ENCODE measurements at places on chromosomes 6 and 20. TPM values are rescaled to one million over a fixed set of nuclear protein-coding genes. Genes with fewer than 3 reads are reported as not detected.

GRCh38 chr6:127219869-127220268 lies 46.8 kb upstream of the RNF146 start:
- no peaks in the 10 kb centered on the region for H3K27me3 ChIP-seq
- DNase-seq = no peak
- peaks cover 4% of the 10 kb centered on the region for H3K36me3 ChIP-seq
- H3K4me3 ChIP-seq = no peak overlapping the region
- no peaks in the 10 kb centered on the region for H3K4me1 ChIP-seq
- no peak overlapping the region for H3K27ac ChIP-seq

DNA sequence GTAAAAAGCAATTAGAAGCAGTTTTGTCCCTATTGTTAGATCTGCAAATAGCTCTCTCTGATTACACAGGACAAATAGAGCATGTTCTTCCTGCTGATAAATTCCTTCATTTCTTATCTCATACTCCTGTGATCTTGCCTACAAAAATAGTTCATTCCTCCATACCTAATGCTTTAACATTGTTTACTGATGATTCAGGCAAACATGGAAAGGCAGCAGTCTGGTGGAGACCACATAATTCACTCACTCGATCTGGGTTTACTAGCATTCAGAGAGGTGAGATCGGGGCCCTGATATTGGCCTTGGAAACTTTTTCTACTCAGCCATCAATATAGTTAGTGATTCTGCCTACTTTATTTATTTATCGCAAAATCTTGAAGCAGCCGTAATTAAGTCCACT lies 20.2 kb downstream of the HLA-DPA1 start:
- H3K36me3 ChIP-seq = peaks cover 6% of the 10 kb centered on the region
- H3K4me3 ChIP-seq = no peak overlapping the region
- no peak for DNase-seq
- H3K27me3 ChIP-seq = no peaks in the 10 kb centered on the region

GRCh38 chr6:100785982-100786381 lies 95.1 kb downstream of the ASCC3 start:
- H3K4me1 ChIP-seq = peaks cover 1% of the 10 kb centered on the region
- no peak overlapping the region for H3K4me3 ChIP-seq
- H3K27me3 ChIP-seq = no peaks in the 10 kb centered on the region

GRCh38 chr6:12710921-12711320 lies 5.6 kb upstream of the PHACTR1 start:
- no peak overlapping the region for H3K4me3 ChIP-seq
- no peaks in the 10 kb centered on the region for H3K27me3 ChIP-seq
- H3K4me1 ChIP-seq = peaks cover 8% of the 10 kb centered on the region
- H3K27ac ChIP-seq = no peak overlapping the region

DNA sequence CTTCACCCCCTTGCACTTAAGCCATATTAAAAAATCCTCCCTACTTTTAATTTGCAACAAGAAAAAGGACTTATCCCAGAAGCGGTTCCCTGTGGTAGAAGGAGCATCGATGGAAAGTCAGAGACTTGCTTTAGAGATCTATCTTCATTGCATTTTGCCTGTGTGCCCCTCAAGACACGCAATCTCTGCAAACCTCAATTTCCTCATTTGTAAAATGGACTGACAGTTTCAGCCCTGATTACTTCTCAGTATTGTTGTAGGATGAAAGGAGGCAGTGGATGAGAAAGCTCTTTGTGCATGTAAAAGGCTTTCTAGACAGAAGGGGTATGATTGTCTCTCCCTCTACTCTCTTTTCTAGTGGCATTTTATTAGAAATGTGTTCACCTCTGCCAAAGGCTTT lies 410.2 kb downstream of the CDC5L start:
- no peak overlapping the region for H3K27ac ChIP-seq
- no peak overlapping the region for H3K4me3 ChIP-seq
- no peaks in the 10 kb centered on the region for H3K27me3 ChIP-seq
- H3K36me3 ChIP-seq = no peaks in the 10 kb centered on the region

DNA sequence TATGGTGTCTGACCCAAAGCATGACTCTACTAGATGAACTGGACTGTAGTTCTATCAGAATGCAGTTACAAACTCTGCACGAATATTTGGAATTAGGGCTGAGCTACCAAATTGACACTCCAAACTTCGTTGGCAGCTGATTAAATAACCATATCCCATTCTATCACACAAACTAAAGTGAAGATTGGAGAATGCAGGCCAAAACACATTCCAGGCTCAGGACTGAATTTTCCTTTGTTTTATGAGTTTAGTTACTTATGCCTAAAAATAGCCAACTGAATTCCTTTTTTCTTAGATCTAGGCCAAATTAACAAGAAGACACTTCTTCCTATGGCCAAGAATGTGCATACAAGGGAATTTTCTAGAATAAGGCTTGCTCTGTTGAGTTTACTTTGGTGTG lies 9.7 kb upstream of the KIAA0408 start:
- H3K4me3 ChIP-seq = no peak overlapping the region
- H3K27ac ChIP-seq = no peak overlapping the region
- no peaks in the 10 kb centered on the region for H3K36me3 ChIP-seq
- no peaks in the 10 kb centered on the region for H3K27me3 ChIP-seq

DNA sequence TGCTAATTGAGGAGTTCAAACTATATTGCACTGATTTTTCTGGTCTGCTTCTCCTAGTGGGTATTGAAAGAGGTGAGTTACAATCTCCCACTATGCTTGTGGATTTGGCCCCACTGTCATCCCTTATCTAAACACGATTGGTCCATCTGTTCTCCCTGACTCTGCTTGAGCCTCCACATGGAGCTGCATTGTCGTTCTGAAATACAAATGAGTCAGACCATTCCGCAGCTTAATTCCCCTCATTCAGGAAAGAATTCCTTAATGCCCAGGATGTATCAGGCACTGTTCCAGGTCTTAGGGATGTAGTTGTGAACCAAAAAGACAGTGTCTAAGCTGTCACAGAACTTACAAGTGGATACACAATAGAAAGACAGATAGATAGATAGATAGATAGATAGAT lies 461.9 kb downstream of the QKI start:
- H3K27me3 ChIP-seq = no peaks in the 10 kb centered on the region
- no peaks in the 10 kb centered on the region for H3K4me1 ChIP-seq
- no peak overlapping the region for H3K27ac ChIP-seq

DNA sequence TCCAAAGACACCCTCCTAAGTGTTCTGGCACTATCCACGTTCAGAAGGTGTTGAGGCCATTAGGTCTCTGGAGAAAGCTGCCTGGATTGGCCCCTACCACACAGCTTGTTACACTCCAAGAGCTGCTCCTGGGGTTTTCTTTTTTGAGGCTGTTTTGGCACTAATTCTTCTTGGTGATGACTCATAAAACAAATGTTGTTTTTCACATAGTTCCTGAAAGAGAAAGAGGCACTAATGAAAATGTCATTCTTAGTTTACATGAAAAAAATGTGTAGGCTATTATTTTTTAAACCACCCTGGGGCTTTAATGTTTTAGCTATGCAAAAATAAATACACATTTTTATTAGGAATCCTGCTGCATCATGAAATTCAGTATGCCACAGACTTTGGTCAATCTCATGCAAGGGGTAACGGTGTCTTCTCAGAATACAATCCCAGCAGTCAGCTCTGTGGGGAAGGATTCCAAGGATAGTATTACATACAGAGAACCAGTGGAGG lies 38.1 kb downstream of the TBPL1 start:
- H3K4me3 ChIP-seq = no peak overlapping the region
- H3K27me3 ChIP-seq = no peaks in the 10 kb centered on the region
- H3K36me3 ChIP-seq = no peaks in the 10 kb centered on the region
- no peak overlapping the region for H3K27ac ChIP-seq
- no peaks in the 10 kb centered on the region for H3K4me1 ChIP-seq
- no peak for DNase-seq

DNA sequence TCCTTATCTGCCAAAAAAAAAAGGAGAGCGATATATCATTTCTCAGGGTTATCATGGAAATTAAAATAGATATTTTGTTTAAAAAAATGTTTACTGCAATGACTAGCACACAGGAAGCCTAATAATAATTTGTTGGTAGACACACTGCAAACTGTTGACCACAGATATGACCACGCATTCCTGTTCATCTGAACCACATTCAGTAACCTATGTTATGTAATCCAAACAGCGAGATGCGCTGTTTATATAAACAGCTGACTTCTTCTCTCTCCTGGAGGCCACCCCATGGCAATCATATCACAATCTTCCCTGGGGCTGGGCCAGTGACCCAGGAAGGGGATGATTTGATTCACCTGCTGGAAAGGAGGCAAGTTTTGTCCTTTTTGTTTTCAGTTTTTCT lies 129.3 kb upstream of the UST start:
- no peak overlapping the region for H3K27ac ChIP-seq
- no peak for DNase-seq
- H3K4me1 ChIP-seq = peaks cover 4% of the 10 kb centered on the region
- no peaks in the 10 kb centered on the region for H3K36me3 ChIP-seq
- H3K4me3 ChIP-seq = no peak overlapping the region

DNA sequence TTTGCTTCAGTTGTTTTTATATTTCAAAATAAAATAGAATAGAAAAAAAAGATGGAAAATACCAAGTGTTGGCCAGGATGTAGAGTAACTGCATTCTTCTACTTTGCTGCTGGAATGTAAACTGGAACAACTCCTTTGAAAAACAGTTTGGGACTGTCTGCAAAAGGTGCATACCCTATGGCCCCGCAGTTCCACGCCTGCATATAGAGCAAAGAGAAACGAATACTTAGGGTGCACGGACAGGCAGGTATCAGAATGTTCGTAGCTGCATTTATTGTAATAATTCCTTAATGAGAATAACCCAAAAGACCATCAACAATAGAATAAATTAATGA lies 603 bp upstream of the RAB23 start:
- no peak overlapping the region for H3K27ac ChIP-seq
- no peak for DNase-seq
- peaks cover 5% of the 10 kb centered on the region for H3K4me1 ChIP-seq
- H3K27me3 ChIP-seq = no peaks in the 10 kb centered on the region

DNA sequence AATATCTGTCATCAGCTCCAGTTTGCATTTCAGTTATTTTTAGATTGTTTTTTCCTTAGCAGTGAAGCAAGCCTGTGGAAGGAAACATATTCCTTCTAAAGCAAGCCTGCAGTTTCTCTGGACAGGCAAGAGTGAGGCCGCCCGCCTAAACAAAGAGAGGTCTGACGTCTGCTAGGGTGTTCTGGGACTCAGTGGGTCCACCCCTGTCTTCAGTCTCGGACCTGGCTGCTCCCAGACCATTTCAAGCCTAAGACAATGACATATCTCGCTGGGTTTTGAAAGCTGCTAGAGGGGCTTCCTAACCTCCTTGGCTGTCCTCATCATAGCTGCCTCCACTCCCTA lies 36.8 kb upstream of the RNF24 start:
- H3K4me3 ChIP-seq = no peak overlapping the region
- peaks cover 3% of the 10 kb centered on the region for H3K27me3 ChIP-seq
- H3K27ac ChIP-seq = no peak overlapping the region
- no peaks in the 10 kb centered on the region for H3K4me1 ChIP-seq
- H3K36me3 ChIP-seq = peaks cover 11% of the 10 kb centered on the region

- peaks cover 5% of the 10 kb centered on the region for H3K4me1 ChIP-seq
- peaks cover 2% of the 10 kb centered on the region for H3K27me3 ChIP-seq
- H3K27ac ChIP-seq = no peak overlapping the region
- no peak for DNase-seq
- no peaks in the 10 kb centered on the region for H3K36me3 ChIP-seq
- no peak overlapping the region for H3K4me3 ChIP-seq
Measured at GRCh38 chr20:14861028-14861699, 523.8 kb upstream of the FLRT3 start.

DNA sequence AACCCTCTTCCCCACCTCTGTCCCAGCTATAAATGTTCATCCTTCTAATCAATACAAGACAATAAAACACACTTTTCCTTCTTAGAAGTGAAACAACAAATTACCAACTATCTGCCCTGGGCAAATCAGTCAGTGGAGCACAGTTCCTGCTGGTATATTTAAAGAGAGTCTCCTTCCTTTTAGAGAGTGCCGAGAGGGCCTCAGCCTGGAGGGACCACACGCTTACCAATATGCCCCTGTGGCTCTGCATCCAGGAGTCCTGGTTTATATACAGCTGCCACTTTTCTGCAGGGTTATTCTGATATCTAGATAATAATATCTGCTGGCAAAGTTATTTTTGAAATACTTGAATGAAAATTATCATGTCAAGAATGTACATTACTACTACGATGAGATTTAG lies 87.4 kb upstream of the KCNK16 start:
- no peaks in the 10 kb centered on the region for H3K4me1 ChIP-seq
- H3K4me3 ChIP-seq = no peak overlapping the region
- no peaks in the 10 kb centered on the region for H3K27me3 ChIP-seq
- no peaks in the 10 kb centered on the region for H3K36me3 ChIP-seq
- H3K27ac ChIP-seq = no peak overlapping the region
- no peak for DNase-seq

- H3K4me1 ChIP-seq = peaks cover 20% of the 10 kb centered on the region
- DNase-seq = no peak
- no peaks in the 10 kb centered on the region for H3K36me3 ChIP-seq
- H3K4me3 ChIP-seq = no peak overlapping the region
- H3K27ac ChIP-seq = no peak overlapping the region
Measured at GRCh38 chr20:64031822-64032314, 4.1 kb upstream of the C20orf204 start.

DNA sequence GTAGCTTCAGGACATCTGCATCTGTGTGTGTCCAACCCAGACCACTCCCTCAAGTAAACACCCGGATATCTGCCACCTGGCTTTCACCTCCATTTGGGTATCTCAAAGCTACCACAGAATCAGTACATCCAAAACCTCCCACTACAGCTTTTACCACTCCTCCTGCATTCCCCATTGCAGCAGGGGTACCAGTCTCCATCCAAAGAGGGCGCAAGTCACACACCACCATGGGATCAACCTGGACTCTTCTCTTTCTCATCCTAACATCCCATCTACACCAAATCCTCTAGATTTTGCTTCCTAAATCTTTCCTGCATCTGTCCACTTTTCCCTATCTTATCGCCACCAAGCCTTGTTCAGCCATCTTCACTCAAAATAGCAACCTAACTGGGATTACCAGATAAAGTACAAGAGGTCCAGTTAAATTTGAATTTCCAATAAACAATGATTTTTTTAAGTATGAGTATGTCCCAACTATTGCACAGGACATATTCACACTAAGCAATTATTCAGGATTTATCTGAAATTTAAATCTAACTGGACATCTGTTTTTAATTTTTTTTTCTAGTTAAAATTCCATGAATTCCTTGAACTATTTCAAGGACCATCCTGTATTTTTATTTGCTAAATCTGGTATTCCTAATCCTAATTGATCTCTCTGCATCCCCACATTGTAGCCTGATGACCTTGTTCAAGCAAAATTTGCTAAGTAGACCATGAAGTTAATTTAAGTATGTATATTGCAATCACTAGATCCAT lies 164.3 kb upstream of the MLN start:
- peaks cover 14% of the 10 kb centered on the region for H3K4me1 ChIP-seq
- peak overlapping the region; percentile 28 for H3K4me3 ChIP-seq
- H3K36me3 ChIP-seq = no peaks in the 10 kb centered on the region
- H3K27ac ChIP-seq = peak overlapping the region; percentile 7

Gene ZCCHC3
- 15.3 TPM for total RNA-seq

Gene RSPO4
- 0.86 TPM for total RNA-seq

Gene MYCT1
- total RNA-seq = not detected

Gene CNBD2
- 4.7 TPM for total RNA-seq

Gene CALHM5
- 0.10 TPM for total RNA-seq

Gene ECT2L
- 2.7 TPM for total RNA-seq

Gene RWDD2A
- 7.6 TPM for total RNA-seq

Gene UNC93A
- total RNA-seq = not detected

Gene GFRAL
- total RNA-seq = not detected

All from glutamatergic neuron (in vitro differentiated cells).